ENCODE measurements at places on chromosomes 4 and X.

- peak; percentile 68 for DNase-seq
These were observed 21.0 kb upstream of the BCORL1 start for GRCh38 chrX:129961180-129962083.

- no peak for DNase-seq
These were observed 16.7 kb upstream of the GBA3 start for GRCh38 chr4:22676063-22676462.

GRCh38 chrX:112628288-112628687 lies 51.5 kb downstream of the LHFPL1 start:
- no peak for DNase-seq

DNA sequence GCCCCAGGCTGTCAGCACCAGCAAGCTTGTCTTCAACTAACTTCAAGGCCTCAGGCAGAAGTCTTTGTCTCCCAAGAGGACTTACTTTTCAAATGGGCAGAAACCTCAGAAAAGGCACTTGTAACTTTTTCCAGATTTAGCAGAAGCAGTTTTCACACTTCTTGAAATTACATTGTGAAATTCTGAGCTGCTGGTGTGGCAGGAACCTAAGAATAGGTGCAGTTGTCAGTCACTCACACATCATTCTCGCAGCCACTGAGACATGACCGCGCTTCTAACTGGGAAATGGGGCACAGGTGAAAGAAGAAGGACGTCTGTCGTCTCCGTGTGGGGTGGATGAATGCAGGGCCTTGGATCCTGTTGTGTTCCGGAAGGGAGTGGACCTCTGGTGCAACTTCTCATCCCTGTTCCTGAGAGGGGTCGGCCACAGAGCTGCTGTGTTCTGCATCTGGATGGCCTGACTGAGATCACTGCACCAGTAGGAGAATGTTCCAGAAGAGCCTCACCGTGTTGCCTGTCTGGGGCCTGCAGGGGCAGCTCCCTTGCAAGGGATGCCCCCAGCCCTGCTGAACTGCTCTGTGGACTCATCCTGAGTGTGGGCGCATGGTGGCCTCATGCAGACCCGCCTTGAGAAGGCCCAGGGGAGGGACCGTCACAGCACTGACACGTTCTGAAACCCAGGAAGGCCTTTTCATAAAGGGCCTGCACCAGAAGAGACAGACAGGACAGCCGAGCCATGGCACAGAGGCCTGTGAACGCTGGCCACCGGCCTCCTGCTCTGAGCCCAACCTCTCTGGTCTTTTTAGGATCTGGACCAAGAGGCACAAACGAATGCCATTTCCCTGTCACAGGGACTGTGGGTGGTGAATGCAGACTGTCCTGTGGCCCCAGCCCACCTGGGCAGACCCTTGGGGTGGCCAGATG lies 18.7 kb downstream of the NAT8L start:
- DNase-seq, result no peak

DNA sequence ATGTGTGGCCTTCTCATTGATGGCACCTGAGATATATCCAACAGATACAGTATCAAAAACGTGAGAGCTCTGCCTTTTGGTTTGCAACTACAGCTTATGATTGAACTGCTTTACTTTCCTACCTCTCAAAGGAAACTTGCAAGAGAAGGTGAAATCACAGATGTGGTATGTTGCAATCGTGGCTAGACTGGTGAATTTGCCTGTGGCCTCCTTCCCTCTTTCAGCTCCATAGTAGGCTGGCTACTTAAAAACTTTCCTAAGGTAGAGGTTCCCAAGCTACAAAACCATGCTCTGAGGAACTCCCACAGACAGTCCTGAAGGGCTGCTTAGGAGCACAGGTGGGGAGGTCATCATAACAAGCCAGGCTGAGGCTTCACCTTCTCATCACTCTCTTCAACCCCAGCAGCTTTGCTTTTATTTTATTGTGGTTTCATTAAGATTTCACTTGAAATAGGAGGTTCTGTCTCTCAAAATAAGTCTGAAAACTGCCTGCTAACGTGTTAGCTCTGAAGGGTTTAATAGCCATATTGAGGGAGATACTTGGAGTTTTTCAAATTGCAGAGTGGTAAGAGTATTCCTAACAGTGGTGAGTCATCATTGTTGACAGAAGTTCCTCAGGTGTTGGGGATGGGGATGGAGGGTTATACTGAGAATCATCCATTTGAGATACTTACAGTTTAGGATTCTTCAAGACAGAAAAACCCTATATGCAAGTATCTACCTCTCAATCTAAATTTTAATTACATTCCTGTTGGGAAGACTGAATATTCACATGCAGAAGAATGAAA lies 93.5 kb upstream of the UCP1 start:
- no peak for DNase-seq

DNA sequence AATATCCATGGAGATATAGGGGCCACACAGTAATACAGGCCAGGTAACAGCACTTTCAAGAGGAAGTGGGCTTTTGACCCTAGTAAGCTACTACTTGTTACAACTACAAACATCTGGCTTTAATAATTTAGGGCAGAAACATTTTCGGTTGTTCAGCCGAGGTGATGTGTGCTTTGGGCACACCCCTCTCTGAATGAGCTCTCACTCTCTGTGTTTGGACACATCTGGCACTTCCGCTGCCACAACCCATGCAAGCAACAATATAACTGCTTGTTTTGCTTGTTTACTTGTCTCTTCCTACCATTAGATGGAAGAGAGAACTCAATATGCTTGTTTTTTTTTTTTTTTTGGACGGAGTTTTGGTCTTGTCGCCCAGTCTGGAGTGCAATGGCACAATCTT lies 277.2 kb downstream of the HS3ST1 start:
- DNase-seq, result no peak

DNA sequence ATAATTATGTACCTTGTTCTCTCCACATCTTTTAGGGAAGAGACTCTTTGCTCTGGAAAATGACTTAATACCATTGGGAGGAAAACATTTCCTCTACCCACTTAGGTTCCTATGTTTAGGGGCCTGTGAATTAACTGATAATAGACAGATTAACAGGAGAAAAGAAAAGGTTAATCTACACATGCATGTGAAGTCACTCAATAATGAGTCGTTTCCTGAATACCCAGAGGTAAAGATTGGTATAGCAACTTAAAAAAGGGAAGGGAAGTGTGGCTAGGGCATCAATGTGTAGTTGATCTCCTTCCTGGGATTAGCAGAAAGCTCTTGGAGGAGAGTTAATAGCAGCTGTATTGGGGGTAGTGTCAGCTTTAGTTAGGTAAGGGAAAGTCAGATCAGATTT lies 419.5 kb upstream of the ATOH1 start:
- DNase-seq, result no peak

All from activated naive CD8-positive, alpha-beta T cell treated with anti-CD3 and anti-CD28 coated beads, Interleukin-2, amount 50 U/mL, for 24 hours (primary cell).